ENCODE measurements at places on chromosomes 13 and 19.

GRCh38 chr19:49506575-49507105 is 5.8 kb upstream of the FCGRT start:
- DNase-seq = peak; percentile 73

GRCh38 chr19:9076901-9077300 is 10.0 kb upstream of the OR1M1 start:
- DNase-seq = no peak

GRCh38 chr19:48868114-48868886 is at the start of gene PLEKHA4:
TSS of gene PLEKHA4 (minus strand) at chr19:48868617. CDS start at chr19:48867620, 997 bp downstream.
- no peak for DNase-seq

DNA sequence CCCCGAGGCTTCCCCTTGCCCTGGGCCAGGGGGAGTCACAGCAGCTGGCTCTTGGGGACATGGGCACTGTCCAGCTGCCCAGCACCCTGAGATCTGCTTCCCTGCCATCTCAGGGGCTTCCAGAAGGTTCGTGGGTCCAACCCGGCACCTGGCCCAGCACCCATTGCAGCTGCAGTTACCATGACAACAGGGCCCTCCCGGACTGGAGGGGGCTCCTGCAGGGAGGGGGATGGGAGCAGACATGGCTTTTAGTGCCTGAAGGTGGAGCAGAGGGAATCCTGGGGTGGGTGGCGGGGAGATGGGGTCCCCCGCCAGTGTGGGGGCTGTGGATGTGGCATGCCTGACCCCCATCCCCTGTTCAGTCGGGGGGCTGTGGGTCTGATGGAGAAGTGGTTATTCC is 14.7 kb downstream of the PIN1 start:
- no peak for DNase-seq

GRCh38 chr13:97240788-97241734 is 18.9 kb downstream of the MBNL2 start:
- DNase-seq = no peak

DNA sequence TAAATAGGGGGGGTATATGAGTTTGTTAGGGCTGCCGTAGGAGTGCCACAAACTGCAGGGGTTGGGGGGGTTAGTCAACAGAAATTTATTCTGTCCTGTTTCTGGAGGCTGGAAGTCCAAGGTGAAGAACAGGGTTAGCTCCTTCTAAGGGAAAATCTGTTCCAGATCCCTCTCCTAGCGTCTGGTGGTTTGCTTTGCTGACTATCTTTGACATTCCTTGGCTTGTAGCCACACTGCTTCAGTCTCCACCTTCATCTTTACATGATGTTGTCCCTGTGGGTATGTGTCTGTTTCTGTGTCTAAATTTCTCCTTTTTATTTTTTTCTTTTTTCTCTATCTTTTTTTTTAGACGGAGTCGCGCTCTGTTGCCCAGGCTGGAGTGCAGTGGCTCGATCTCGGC is 8.1 kb upstream of the ICAM1 start:
- no peak for DNase-seq

- no peak for DNase-seq
These were observed 43.2 kb upstream of the ERICH6B start for GRCh38 chr13:45658586-45659235.

GRCh38 chr13:23889615-23890607 is 711 bp upstream of the MIPEP start:
- peak; percentile 58 for DNase-seq

DNA sequence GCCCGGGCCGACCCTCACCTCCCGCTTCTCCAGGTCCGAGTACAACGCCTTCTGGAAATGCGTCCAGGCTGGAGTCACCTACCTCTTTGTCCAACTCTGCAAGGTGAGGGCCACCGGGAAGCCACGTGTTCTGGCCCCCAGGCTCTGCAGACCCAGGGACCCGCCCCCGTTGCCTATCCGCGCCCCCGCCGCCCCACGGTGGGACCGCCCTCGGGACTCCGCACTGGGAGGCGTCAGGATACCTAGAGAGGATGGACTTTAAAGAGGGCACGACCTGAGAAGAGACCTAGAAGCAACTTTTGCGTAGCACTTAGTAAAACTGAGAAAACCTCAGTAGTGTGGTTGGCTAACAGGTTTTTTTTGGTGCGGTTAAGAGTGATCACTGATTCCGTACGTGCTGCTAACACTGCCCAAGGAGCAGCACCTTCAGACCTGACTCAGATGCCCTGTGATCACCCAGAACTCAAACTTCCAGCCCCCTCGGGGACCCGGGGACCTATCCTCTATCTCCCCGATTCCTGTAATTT is 492 bp downstream of the TMEM147 start:
- no peak for DNase-seq

DNA sequence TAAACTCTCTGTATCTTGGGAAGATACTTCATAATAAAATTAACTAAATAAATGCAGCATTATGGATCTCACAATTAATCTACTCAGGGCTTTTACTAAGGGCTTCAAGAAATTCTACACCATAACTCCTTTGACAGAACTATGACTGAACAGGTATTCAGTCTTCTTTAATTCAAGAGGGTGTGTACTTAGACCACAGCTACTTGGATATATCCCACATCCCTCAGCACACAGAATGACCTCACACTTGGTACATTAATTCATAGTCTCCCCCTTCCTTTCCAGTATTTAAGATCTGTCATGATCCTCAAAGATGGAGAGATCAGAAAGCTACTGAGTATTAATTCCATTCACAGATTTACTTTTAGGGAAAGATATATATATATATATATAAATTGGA is 11.6 kb downstream of the DIAPH3 start:
- no peak for DNase-seq

DNA sequence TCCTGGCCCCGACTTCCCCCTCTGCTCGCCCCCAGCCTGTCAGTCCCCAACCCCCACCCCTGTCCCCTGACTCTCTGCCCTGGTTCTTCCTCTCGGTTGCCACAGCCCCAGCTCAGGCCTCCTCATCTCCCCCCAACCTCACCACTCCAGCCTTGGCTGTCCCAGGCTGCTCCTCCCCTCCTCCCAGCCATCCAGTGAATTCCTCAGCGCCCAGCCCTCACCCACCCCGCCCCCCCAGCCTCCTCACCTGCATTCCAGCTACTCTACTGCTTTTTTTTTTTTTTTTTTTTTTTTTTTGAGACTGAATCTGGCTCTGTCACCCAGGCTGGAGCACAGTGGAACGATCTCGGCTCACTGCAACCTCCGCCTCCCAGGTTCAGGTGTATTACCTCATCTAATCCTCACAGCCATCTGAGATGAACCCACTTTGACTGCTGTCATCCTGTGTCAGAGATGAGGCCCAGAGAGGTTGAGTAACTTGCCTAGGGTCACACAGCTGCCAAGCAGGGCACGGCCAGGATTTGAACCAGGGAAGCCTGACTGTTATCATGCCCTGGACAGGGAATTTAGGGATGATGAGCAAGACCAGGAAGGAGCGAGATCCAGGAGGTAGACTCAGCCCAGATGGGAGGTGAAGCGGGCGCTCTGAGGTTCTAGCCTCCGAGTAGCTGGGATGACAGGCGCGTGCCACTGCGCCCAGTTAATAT is 2.6 kb downstream of the SULT2B1 start:
- DNase-seq = no peak

- DNase-seq = peak; percentile 62
These were observed 1.7 kb downstream of the ERCC5 start for GRCh38 chr13:102847272-102848234.

GRCh38 chr19:17835182-17836006 is 12.4 kb downstream of the JAK3 start:
- no peak for DNase-seq

- no peak for DNase-seq
These were observed 10.1 kb upstream of the HAS1 start for GRCh38 chr19:51733742-51734522.

DNA sequence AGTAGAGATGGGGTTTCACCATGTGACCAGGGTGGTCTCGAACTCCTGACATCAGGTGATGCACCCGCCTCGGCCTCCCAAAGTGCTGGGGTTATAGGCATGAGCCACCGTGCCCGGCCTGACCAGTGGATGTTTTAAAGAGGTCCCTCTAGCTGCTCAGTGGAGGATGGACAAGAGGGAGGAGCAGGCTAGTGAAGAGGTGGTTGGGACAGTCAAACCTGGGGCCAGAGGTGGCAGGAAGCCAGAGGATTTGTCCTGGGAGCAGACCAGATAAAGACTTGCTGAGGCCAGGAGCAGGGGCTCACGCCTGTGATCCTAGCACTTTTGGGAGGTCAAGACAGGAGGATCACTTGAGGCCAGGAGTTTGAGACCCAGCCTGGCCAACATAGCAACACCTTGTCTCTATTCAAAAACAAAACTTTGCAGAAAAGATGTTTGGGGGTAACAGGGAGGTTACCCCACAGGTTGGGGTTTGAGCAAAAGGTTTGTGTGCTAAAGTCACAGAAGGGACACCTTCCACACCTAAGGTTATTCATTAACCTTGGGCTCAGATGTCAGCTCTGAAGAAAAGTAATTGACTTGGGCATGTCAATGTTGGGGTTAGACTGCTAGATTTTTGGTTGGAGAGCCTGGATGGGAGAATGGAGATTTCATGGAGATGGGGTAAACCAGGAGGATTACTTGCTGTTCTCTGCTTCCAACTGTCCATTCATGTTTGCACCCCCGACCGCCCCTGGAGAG is 9.0 kb downstream of the BCAM start:
- no peak for DNase-seq

GRCh38 chr13:100984085-100984705 is 309.6 kb upstream of the TMTC4 start:
- DNase-seq = no peak

GRCh38 chr13:113732176-113732960 is 26.7 kb upstream of the TMEM255B start:
- DNase-seq = no peak

DNA sequence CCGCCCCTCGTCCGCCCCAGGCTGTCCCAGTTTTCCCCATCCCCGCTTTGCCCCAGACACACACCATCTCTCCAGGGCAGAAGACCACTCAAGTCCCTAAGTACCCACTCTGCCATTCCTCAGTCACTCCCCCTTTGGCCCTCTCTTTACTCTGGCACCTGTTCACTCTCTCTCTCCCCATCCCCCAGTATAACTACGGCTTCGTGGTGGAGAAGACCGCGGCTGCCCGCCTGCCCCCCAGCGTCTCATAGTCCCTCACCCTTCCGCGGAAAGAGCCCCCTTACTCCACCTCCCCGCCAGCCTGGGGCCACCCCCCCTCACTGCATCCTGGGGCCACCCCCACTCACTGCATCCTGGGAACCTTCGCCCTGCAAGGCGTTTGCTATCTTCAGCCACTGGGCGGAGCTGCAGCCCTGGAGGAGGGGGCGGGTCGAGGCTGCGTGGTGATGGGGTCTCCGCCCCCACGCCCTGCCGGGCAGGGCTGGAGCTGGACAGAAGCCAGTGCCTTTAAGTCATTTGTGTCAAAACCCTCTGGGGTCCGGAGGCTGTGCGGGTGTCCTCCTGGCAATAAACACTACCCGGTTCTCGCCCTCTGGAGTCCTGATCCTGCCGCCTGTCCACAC is 5.0 kb downstream of the MVB12A start:
- DNase-seq = no peak

- DNase-seq = no peak
These were observed 26.2 kb downstream of the EXOSC8 start for GRCh38 chr13:37026771-37027170.

- DNase-seq = no peak
These were observed at the start of gene SLITRK1 for GRCh38 chr13:83881917-83882605. TSS of gene SLITRK1 (minus strand) at chr13:83882474. CDS start at chr13:83881507, 967 bp downstream.

- no peak for DNase-seq
These were observed 389.3 kb downstream of the SUCLA2 start for GRCh38 chr13:47611664-47612288.

GRCh38 chr13:114204894-114205293 is 25.8 kb downstream of the CFAP97D2 start:
- DNase-seq = no peak

DNA sequence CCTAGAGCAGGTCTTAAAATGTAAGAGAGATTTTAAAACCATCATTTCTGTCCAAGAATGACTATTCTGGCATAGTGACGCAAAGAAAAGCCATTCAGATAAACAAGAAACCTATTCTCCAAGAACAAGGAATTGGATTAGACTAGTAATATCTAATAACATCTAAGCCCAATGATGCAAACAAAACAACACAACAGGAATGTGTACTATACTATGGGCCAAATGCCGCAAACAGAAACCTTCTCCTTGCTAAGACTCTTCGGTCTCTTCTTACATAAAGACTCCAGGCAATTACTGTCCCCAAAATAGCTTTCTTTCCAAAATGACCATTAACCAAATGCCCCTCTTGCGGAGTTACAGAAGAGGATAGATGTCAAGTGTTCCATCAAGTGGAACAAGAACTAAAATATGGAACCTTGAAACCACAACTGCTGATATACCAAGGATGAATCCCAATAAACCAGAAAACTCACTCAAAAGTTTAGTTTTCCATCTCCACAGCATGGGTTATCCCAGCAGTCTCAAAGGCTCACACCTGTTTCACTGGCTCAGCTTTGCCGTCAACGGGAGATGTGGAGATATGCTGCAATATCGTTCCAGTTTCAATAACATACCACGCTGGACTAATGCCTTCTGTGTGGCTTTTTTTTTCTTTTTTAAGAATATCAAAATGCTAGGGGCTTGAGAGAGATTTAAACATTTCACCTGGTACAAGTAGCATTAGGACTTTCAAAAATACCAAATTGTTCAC is 76.2 kb downstream of the FOXO1 start:
- DNase-seq = no peak

DNA sequence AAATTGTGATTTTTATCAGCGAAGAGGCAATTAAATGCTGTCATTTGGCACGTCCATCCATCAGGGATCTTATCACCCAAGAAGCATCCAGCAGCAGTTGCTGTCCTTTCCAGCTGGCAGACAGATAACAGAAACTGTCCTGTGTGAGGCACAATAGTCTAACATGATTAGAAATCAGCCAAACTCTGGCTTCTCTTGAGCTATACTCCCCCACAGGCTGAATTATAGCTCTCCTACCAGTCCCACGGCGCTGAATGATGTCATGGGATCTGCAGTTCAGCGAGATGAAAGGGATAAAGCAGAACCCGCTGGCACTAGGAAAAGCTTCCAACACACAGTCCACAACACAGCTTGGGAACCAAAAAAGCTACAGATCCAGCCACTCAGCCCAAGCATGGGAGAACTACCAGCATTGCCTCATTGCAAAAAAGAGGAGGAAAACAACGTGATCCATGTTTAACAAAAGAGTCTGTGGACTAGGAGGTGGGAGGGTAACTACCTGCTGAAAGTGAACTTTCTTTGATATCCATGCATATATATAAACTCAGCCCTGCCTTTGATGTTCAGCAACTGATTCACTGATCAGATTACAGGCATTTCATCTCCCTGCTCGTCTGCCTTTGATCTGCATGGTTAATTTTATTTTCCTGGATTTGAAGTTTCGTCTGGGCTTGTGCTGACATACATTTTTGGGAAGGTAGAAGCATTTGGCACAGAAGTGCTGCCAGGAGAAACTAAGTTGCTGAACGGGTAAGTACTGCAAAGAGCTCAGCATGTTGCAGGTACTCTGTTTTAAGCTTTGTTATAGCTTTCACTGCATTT is at the start of gene TNFRSF19:
TNFRSF19 (plus strand) TSS at position 314 of the 822 bp plus-strand sequence. CDS start 19,772 bp downstream, outside the sequence.
- DNase-seq = no peak

GRCh38 chr13:88042489-88042888 is 371.3 kb downstream of the SLITRK5 start:
- no peak for DNase-seq

Measured in AML-193 (cell line).